ENCODE measurements at places on chromosomes 16 and 17. TPM values are rescaled to one million over a fixed set of nuclear protein-coding genes. Genes with fewer than 3 reads are reported as not detected.

DNA sequence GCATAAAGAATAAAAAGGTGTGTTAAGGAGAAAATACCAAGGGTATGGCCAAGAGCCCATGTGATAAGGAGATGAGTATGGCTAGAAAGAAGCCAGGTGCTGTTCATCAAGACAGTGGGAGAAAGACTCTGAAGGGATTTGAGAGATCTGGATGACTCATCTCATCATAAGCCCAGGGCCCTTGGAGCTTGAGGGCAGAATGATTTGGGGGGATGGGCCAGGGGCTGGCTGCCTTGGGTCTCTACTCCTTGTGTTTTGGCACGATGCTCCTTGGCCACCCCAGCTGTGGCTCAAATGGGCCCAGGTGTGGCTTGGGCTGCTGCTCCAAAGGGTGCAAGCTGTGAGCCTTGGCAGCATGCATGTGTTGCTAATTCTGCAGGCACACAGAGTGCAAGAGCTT lies 14.5 kb upstream of the TNFRSF13B start:
- no peak for DNase-seq

- DNase-seq, result no peak
Observed at GRCh38 chr16:3821184-3821583, 59.3 kb downstream of the CREBBP start.

DNA sequence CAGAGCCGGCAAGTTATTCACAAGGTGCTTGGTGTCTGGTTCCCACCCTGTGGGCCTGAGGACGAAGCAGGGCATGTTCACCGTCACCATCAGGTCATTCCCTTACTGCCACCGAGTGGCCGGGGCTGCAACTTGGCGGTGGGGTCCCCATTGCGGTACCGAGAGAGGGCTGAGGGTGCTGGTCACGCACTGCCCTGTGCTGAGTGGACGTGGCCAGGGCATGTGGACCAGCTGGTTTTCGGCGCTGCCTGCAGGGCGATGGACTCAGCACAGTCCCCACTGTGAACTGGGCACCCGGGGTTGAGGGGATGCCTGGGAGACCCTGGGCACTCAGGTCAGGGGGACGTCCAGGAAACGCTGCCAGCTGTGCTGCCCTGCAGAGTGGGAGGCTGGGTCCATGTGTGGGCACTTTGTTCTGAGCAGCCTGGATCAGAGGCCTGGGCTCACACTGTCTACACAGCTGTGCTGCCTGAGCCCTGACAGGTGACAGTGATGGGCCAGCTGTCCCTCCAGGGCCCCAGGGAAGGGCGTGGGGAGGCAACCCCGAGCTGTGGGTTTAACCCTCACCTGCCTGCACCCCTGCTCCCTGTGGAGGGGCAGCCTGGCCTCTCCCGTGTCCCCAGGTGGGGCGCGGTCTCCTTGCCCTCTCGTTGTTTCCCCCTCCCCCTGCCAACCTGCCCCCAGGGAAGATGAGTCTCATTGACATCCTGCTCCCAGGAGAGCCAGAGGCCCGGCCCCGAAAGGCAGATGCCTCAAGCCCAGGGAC lies 39.3 kb upstream of the GNG13 start:
- DNase-seq, result no peak

- no peak for DNase-seq
Observed at GRCh38 chr16:66850115-66850815, 6.1 kb downstream of the CA7 start.

- peak; percentile 60 for DNase-seq
Observed at GRCh38 chr17:59505610-59506276, 59.7 kb upstream of the DHX40 start.

DNA sequence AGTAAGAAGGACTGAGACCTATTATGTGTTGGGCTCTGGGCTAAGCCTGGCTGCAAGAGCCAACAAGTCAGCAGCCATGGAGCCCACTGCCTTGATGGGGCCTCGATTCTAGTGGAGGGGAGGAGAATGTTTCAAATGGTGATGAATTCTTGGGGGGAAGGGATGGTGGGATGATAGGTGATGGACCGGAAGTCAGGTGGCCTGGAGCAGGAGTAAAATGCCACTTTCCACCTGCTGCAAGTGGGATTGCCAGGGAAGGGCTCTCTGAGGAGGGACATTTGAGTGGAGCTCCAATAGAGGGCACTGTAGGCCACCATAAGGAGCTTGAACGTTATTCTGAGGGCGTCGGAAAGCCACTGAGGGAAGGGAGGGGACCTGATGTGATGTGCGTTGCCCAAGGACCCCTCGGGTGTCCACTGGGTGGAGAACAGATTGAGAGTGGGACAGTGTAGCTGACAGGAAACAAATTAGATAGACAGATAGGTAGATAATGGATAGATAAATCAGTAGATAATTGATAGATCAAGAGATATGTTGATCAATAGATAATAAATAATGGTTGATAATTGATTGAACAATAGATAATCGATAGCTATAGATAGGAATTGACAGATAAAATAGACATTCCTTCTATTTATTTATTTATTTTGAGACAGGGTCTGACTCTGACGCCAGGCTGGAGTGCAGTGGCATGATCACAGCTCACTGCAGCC lies 18.2 kb upstream of the NXPH3 start:
- DNase-seq, result peak; percentile 30

- no peak for DNase-seq
Observed at GRCh38 chr16:4737545-4737944, 3.2 kb downstream of the DNAAF8 start.

GRCh38 chr17:77144227-77144626 lies 3.5 kb downstream of the SEC14L1 start:
- DNase-seq, result no peak

DNA sequence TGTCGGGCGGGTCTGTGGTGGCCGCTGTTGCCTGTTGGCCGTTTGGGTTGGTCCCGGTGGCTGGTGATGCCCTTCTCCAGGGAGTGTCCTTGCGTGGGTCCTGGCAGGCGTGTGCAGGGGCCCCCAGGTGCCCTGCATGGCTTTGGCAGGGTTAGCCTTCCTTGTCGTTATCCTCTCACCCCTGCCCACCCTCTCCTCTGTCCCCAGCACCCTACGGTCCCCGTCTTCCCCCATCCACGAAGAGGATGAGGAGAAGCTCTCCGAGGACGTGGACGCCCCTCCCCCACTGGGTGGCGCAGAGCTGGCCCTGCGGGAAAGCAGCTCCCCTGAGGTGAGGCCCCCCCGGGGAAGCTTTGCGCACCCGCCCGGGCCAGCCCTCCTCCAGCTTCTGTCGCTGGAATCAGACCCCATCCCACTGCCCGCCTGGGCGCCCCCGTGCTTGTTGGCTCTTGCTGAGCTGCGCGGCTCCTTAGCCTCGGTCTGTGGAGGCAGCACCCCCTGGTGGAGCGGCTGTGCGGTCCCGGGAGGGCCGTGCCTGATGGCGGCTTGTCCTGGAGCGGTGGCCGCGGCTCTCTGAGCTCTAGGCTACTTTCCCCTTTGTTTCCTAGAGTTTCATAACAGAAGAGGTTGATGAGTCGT lies 10.6 kb upstream of the NUDT16L1 start:
- DNase-seq, result peak; percentile 44

GRCh38 chr17:79065105-79065670 lies 9.4 kb upstream of the ENGASE start:
- DNase-seq, result no peak

- no peak for DNase-seq
Observed at GRCh38 chr16:1057252-1057932, 15.2 kb upstream of the SSTR5 start.

DNA sequence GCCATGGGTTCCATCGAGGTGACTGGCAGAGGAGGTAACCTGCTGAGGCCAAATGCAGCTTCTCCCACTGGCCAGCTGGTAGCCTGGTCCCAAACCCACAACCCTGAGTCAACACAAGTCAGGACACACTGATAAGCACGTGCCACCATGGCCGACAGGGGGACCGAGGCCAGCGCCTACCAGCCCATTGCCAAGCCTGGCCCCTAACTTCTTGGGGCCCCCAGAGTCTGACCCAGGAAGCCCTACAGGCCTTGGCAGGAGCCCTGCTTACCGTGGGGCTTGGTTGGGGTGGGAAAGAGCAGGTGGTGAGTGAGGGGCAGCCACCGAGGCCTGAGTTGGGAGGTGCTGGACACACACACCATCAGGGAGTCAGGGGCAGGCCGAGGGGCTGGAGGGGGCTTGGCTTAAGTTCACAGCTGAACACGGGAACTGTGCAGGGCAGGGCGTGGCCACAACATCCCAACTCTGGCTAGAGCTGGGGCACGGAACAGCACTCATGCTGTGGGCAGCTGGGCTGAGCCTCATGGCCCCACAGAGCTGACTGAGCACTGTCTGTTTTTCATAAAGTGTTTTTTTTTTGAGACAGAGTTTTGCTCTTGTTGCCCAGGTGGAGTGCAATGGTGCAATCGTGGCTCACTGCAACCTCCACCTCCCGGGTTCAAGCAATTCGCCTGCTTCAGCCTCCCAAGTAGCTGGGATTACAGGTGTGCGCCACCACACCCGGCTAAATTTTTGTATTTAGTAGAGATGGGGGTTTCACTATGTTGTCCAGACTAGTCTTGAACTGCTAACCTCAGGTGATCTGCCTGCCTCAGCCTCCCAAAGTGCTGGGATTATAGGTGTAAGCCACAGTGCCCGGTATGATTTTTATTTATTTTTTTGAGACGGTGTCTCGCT lies 5.5 kb downstream of the MRPL28 start:
- DNase-seq, result no peak

DNA sequence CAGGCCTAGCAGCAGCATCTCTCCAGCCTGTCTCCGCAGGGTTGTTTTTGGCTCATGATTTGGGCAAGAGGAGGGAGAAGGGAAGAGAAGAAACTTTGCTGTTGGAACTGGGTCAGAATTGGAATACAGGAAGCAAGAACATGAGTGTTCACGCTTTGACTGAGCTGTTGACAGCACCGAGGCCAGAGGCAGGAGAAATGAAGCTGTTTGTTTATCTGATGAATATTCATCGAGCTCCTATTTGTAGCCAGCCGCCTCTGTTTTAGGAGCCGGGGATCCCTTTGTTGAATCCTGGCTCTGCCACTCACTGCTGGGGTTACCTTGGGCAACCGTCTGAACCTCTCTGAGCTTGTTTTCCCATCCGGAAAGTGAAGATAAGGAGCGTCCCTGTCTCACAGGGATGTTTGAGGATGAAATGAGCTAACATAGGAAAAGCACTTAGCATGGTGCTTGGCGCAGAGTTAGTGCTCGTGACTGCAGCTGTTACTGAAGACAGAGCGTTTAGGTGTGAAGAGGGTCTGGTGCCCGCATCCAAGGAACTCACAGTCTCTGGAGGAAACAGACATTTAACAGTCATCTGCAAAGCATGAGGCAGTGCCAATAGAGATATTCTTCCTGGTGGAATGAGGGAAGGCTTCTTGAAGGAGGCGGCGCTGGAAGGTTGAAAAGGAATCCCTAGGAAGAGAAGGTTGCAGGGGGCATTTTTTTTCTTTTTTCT lies 29.2 kb downstream of the RAP1GAP2 start:
- DNase-seq, result no peak

DNA sequence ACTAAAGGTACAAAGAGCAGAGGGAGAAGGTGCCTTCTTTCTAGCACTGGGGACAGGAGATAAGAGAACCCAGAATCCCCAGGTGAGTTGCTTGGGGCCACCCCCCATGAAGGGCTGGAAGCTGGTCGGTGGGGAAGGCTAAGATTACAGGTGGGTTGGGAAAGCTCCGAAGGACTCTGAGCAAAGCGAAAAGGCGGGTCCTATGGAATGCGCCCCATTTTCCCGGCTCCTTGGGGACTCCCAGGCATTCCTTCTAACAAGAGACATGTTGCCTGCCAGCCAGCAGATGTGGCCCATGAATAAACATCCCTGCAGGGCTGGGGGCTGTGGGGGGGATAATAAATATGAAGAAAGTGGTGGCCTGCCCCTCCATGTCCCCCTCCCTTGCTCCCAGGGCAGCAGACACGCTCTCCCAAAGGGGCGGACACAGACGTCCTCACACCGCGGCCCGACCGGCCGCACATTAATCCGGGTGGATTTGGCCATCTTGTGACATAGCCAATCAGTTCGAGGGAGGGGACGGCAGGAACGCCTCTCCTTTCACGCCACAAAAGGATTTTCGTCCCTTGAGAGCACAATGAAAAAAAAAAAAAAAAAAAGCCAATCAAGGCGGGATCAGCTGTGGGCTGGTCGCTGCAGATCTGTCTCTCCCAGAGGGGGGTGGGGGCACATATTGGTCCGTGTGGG lies 98.5 kb downstream of the SOX9 start:
- no peak for DNase-seq

DNA sequence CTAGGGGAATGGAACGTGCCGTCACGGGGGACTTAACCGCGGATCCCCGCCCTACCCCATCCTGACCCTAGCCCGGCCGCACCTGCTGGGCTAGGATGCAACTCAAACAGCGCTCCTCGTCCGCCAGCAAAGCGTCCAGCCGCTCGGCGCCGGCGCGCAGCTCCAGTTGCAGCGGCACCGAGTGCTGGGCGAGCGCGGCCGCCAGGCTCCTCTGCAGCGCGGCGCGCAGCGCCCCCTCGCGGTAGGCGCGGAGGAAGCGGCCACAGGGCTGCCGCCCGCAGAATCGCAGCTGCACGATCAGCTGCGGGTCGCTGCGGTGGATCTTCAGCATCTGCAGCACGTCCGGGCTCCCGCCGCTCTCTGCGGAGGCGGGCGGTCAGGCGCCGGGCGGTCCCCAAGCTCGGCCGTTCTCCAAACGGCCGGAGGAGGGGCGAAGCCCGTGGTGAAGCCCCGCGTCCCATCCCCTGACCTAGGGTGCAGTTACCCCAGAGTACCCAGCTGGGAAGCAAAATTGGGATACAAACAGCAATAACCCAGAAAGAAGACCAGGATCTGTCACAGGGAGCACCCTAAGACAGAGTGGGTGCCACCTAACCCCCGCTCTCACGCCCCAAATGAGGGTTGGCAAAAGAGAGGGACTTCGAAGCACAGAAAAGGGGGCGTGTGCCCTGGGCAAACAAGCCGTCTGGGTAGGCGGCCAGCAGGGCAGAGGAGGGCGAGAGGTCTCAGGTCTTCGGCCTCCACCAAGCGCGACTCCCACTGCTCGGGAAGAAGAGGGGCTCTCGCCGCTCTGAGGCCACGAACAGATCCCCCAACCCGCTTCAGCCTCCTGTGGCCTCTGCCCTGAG lies 4.2 kb downstream of the TRADD start:
- DNase-seq, result peak; percentile 52

GRCh38 chr17:67258821-67259468 lies 13.9 kb upstream of the HELZ start:
- DNase-seq, result no peak

- DNase-seq, result peak; percentile 35
Observed at GRCh38 chr17:29292992-29293889, 707 bp downstream of the NUFIP2 start.

DNA sequence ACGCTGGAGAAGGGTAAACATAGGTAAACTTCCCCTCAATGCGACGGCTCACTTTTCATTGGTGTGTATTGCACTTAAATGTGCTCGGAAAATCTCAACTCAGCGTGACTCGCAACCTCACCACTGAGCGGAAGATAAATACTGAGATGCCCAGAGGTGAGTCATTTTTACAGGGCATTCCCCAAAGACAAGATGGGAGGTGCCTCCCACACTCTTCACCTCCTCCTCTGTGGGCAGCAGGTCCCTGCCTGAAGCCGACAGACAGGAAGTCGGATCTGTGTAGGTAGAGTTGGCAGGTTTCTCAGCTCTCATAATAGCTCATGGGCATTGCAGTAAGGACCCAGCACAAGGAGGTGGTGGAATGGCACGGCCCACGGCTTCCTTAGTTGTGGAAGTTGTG lies 274.6 kb upstream of the HSBP1 start:
- DNase-seq, result peak; percentile 91

KRTAP4-4 gene
- not detected for total RNA-seq

FSCN2 gene
- 0.47 TPM for total RNA-seq

TMC5 gene
- total RNA-seq, result 0.33 TPM

KLHL10 gene
- total RNA-seq, result 0.38 TPM

SNRNP25 gene
- 27.0 TPM for total RNA-seq

CD2BP2 gene
- total RNA-seq, result 60.3 TPM

FOXC2 gene
- 13.3 TPM for total RNA-seq

ORAI3 gene
- total RNA-seq, result 31.7 TPM

GPR142 gene
- total RNA-seq, result not detected

LLGL2 gene
- 23.0 TPM for total RNA-seq

FNDC8 gene
- total RNA-seq, result not detected

Data from mammary epithelial cell (primary cell).